Gastroesophageal sphincter (tissue), 4 donors: ENCODE measurements at places on chromosomes 5 and 9.
A peak's percentile ranks its signal among the peaks of the same experiment; 100 is the strongest.

- no peak for ATAC-seq
These were observed 5.9 kb upstream of the LCN1 start for GRCh38 chr9:135515083-135515951.

DNA sequence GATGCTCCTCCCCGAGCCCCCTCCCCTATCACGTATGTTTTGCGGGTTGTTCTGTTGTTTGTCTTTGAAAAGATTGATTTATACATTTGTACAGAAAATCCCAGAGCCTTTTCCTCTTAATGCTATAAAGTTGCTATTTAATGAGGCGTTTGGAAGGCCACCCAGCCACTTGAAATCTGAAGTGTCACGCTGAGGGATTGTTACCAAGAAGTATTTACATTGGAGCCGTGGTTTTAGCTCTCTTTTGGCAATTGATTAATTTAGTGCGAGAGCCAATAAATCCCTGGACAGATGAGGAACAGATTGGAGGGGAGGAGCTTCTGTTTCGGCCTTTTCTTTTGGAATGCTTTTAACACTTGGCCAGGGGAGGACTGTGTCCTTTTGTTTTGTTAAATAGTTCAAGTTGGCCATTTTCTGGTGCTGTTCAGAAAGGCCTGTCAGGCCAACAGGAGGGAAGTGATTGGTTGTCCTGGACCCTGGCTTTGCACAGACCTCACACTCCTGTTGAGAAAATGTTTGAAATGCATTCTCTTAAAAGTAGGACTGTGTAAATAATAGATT is 250.2 kb downstream of the PDZD2 start:
- no peak for ATAC-seq

- no peak for ATAC-seq
These were observed 97.7 kb downstream of the GDNF start for GRCh38 chr5:37742111-37742510.

GRCh38 chr5:72790186-72790585 is 26.3 kb upstream of the TNPO1 start:
- no peak for ATAC-seq

DNA sequence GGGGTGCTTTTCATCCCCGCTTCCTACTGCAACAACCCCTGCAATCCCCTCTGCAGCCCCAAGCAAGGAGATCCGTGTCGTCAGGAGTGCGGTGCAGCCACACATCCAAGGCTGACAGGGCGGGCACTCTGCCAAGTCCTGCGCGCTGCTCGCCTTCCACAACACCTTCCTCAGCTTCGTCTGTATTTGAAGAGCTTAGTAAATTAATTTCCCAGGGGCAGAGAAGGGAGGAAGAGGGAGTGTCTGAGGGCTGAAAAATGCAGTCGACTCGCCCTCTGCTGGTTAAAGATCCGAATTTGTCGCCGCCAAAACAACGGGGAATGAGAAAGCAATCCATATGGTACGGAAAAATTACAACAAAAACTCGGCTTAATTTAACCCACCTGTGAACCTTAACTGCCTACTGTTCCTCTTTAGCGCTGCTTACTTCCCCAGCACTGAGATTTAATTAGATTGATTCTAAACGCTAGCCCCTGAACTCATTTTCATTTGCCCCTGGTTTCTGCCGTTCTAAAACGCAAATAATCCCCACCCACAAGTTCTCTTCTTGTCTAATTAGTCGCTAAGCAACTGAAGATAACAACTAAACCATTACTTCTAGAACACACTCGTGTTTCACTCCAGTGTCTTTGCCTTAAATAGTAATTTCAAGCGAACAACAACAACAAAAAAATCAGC is 10.9 kb upstream of the PCDHB1 start:
- peak; percentile 37 for ATAC-seq

GRCh38 chr5:34543687-34544086 is 112.4 kb upstream of the RAI14 start:
- no peak for ATAC-seq

DNA sequence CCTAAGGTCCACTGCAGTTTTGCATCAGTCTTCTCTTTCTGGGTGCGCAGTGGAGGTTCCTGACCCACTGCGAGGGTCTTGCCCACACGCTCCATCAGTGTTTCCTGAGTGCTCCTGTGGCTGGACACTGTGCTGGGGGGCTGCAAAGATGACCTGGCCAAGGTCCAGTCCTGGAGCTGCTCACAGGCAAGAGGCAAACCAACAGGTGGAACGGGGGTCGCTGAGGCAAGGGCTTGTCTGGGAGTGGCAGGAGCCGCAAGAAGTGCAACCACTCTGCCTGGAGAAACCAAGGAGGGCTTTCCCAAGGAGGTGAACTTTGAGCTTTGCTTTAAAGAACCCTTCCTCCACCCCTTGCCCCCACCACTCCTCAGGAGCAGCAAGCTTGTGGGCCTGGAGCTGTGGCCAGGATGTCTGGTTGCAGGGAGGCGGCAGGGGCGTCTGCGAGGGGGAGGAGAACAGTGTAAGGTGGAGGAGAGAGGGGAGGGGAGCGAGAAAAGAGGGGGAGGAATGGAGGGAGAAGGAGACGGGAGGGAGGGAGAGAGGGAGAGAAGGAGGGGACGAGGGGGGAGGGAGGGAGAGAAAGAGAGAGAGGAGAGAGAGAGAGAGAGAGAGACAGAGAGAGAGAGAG is 444 bp upstream of the CPLX2 start:
- ATAC-seq: no peak

GRCh38 chr9:79940919-79941318 is 369.2 kb downstream of the TLE4 start:
- ATAC-seq: no peak

DNA sequence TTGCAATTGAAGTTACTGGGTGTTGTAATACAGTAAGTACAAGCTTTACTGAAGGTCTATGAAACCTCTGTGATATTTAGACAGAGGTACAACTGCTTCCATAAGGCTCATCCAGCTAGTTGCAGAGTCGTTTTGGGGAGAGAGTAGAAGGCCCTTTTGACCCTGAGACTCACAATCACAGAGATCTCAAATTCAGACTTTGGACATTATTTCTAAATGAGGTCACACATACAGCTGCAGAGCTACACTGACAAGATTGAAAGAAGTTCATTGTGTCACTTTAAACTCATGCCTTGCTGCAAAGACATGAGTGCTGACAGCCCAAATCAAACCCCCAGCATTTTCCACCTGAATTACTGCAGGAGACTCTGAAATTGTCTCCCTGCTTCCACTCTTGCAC is 205.9 kb upstream of the TMEM161B start:
- ATAC-seq: no peak

- ATAC-seq: no peak
These were observed 406.0 kb downstream of the PRELID2 start for GRCh38 chr5:145429170-145429569.

GRCh38 chr5:67051164-67051563 is 145.4 kb downstream of the CD180 start:
- no peak for ATAC-seq

DNA sequence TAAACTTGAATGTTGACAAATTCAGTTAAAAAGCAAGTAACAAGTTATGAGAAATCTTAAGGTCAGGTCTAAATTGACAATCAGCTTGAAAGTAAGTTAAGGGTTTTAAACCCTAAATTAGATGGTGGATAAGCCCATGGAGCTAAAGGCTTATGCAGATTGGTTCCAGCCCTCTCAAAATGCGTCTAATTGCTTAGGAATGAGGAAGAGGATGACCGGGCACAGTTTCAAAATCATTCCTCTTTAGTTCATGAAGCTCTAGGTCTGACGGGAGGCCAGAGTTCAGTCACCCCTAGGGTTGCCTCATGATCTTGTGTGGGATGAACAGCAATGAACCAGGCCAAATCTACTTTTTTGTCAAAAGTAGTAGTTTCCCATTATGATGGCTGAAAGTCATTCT is 75.4 kb downstream of the SLC38A9 start:
- ATAC-seq: peak; percentile 76

DNA sequence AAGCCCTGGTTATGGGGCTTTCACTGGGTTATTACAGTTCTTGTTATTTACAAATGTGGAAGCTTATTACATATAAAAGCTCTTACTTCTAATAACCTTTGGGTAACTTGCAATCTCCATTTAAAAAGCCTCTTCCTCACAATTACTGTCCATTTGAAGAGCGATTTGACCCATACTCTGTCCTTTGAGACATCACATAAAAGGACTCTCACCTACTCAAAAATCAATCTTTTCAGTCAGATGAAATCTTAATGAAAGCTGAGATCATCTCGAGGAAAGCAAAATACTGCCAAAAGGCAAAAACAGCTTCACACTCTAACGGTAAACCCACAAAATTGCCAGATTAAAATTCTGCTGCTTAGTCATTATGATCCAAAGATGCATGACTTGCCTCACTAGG is 29.8 kb downstream of the ELAVL2 start:
- ATAC-seq: no peak

- no peak for ATAC-seq
These were observed 817 bp downstream of the GAPVD1 start for GRCh38 chr9:125262294-125262991.

DNA sequence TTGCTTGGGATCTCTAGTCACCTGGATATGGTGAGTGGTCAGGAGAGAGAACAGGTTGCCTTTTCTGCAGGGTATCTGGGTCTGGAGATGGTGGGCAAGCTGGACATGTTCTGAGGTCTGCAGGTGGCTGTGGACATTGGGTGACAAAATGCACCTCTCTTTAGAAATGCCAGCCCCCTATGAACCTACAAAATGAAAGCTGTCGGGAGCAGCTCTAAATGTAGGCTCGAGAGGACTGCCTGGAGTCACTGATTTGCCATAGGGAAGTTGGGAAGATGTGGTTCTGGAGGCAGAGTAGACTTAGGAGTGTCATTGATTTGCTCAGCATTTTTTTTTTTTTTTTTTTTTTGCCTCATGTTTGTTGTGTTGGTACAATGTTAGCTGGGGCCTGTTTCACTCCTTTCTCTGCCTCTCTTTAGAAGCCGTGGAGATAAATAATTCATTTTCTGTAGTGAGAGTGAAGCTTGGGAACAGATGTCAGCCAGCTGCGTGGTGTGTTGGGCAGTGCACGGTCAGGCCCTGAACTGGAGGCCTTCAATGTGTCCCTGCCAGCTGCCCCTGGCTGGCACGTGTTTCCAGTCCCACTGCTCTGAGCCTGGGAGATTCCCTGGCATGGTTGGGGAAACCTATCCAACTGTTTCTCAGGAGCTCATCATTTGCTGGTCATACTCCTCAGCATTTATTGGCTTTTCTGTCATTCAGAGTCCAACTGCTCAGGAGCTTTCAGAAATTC is 5.4 kb downstream of the RGS3 start:
- no peak for ATAC-seq

DNA sequence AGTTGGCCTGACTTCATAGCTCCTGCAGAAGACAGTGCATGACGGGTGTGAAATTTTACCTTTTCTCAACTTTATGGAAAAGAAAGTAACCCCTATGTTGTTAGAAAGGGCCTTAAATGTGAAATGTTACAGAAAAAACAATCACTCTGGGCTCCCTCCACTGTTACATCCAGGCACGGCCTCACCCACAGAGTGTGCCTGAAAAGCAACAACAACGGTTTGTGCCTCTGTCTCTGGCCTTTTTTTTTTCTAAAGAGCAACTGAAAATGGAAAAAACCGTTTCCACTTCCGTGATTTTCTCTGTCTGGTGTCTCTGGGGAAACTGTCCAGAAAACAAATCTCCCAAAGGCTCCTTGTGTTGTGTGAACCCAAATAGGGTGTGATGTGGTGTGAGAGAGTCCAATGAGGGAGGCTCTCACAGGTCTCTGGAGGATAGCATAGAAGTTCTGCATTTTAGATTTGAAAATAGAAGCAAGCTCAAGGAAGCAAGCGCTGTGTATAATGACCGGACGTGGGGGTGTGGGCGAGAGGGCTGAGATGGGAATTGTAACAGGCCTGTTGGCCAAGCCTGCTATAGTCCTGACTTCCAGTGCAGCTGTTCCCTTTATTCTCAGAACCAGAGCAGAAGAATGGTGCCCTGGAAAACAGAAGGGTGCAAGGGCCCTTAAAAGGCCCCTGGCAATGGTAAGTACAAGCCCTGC is 221.8 kb upstream of the TUT7 start:
- no peak for ATAC-seq

- ATAC-seq: peak; percentile 87
These were observed 61.8 kb downstream of the SPATA31C2 start for GRCh38 chr9:88076286-88077070.

- ATAC-seq: no peak
These were observed 50.1 kb upstream of the BASP1 start for GRCh38 chr5:17167171-17167891.

- peak; percentile 84 for ATAC-seq
These were observed at the start of gene CMYA5 for GRCh38 chr5:79689541-79690466. TSS of gene CMYA5 (plus strand) at chr5:79689836. CDS start at chr5:79689908, 72 bp downstream.

DNA sequence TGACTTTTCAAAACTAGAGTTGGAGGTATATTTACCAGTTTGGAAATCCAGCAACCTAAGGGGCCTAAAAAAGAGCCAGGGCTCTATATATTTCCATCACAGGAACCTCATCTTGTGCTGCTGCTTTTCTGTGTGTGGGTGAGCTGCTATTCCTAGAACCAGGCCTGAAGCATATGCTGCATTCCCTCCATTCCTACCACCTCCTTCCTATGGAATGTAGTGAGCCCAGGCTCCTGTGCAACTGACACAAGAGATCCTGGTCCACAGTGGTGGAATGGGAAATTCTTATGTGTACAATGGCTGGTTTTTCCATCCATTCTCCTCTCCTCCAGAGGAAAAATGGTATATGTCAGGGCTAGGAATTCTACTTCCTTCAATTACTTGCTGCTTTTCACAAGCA is 39.1 kb downstream of the SPEF2 start:
- ATAC-seq: no peak

- no peak for ATAC-seq
These were observed 19.2 kb downstream of the DOCK2 start for GRCh38 chr5:169656125-169656901.

DNA sequence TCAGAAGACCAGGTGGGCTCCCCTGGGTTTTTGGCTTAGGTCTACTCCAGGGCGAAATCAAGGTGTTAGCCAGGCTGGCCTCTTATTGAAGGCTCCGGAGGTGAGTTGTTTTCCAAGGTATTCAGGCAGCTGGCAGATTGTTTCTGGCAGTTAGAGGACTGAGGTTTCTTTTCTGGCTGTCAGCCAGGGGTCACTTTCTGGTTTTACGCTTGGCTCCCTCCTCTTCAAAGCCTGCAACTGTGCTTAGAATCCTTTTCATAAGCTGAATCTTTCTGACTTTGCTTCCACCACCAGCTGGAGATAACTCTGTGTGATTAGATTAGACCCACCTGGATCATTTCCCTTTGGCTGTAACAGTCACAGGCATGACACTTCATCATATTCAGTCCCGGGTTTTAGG is 24.6 kb downstream of the RFK start:
- ATAC-seq: no peak

DNA sequence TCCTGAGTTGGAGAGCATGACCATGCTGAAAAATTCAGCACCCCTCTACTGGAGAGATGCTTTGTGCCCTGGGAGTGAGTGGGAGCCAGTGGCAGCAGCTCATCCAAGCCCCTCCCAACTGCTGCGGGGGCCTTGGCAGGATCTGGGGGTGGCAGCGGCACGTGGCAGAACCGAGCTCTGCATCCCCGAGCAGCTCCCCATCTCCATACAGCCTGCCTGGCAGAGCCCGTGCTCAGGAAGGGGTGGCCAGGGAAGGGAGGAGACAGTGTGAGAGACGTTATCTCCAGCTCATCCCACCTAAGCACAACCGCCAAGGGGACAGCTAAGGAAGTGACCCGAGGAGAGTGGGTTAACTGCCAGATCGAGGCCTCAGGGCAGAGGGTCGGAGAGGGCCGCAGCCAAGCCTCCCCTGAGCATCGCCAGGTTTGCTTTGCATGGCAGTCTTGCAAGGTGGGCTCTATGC is 17.2 kb upstream of the DPM2 start:
- no peak for ATAC-seq

GRCh38 chr5:148393390-148393741 is 9.6 kb downstream of the FBXO38 start:
- ATAC-seq: no peak
